Common myeloid progenitor, CD34-positive (primary cell): ENCODE measurements at places on chromosomes 5 and 9.
A peak's percentile ranks its signal among the peaks of the same experiment; 100 is the strongest.

DNA sequence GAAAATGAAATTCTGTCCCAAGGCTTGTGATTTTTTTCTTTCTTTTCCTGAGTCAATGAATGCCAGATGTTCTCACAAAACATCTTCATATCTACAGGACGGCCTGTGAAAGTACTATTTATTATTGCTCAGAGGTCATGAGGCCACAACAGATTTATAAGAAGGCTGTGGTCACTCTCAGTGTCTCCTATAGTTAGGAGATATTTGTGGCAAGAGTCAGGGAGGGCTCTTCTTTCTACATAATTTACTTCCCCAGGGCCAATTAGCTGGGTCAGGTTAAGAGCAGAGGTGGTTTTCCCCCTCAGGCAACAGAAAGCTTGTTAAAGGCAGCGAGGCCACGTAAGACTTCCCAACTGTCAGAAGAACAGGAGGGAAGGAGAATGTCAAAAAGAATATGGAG, 248.7 kb downstream of the SLIT3 start:
- DNase-seq: no peak
- H3K4me3 ChIP-seq: no peak overlapping the region
- no peaks in the 10 kb centered on the region for H3K36me3 ChIP-seq
- no peak overlapping the region for H3K27ac ChIP-seq
- no peaks in the 10 kb centered on the region for H3K27me3 ChIP-seq

- peaks cover 21% of the 10 kb centered on the region for H3K36me3 ChIP-seq
- DNase-seq: peak; percentile 75
- H3K4me3 ChIP-seq: peak overlapping the region; percentile 86
- H3K27ac ChIP-seq: peak overlapping the region; percentile 69
Measured at GRCh38 chr5:141618030-141618803, 583 bp downstream of the DIAPH1 start.

GRCh38 chr9:89477811-89478630, 19.9 kb downstream of the SEMA4D start:
- peak; percentile 91 for DNase-seq
- H3K36me3 ChIP-seq: peaks cover 16% of the 10 kb centered on the region
- no peaks in the 10 kb centered on the region for H3K27me3 ChIP-seq
- H3K4me1 ChIP-seq: peaks cover 30% of the 10 kb centered on the region
- H3K27ac ChIP-seq: peak overlapping the region; percentile 33

DNA sequence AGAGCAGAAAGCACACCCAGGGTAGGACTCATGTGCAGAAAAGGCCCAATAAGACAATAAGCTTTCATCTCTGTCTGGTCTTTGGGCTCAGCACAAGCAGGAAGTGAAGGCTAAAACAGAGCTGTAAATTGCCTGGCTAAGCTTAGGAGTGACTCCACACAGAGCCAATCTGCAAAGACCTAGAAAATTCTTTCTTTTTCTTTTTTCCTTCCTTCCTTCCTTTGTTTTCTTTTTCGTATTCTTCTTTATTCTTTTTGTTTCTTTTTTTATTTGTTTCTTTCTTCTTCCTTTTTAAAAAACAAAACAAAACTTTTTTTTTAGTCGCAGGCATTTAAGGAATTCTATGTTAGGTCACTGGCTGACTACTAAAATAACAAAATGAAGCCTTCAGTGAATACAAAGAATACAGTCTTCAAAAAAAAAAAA, 12.2 kb downstream of the SLC35A4 start:
- no peak for DNase-seq
- no peaks in the 10 kb centered on the region for H3K36me3 ChIP-seq
- H3K27me3 ChIP-seq: no peaks in the 10 kb centered on the region
- no peaks in the 10 kb centered on the region for H3K4me1 ChIP-seq

DNA sequence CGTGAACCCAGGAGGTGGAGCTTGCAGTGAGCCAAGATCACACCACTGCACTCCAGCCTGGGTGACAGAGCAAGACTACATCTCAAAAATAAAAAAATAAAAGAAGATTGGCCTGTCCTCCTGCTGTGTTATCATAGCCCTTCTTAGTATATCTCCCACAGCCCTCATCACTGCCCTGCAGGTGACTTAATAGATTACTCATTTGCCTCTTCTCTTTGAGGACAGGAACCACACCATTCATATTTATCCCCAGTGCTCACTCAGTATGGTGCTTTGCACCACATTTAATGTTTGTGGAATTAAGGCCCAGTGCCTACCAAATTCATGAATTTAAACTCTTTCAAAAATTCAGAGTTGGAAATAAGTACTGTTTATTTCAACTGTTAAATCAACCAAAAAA, 10.3 kb downstream of the IDNK start:
- H3K36me3 ChIP-seq: peaks cover 15% of the 10 kb centered on the region
- H3K4me3 ChIP-seq: no peak overlapping the region
- H3K27ac ChIP-seq: no peak overlapping the region
- DNase-seq: no peak
- H3K27me3 ChIP-seq: no peaks in the 10 kb centered on the region

GRCh38 chr5:123785162-123786071, 273.4 kb downstream of the CSNK1G3 start:
- no peak overlapping the region for H3K27ac ChIP-seq
- no peak for DNase-seq
- H3K36me3 ChIP-seq: no peaks in the 10 kb centered on the region

GRCh38 chr5:142952229-142952628, 182.1 kb downstream of the ARHGAP26 start:
- H3K27ac ChIP-seq: no peak overlapping the region
- H3K27me3 ChIP-seq: no peaks in the 10 kb centered on the region
- DNase-seq: no peak
- H3K4me3 ChIP-seq: no peak overlapping the region

DNA sequence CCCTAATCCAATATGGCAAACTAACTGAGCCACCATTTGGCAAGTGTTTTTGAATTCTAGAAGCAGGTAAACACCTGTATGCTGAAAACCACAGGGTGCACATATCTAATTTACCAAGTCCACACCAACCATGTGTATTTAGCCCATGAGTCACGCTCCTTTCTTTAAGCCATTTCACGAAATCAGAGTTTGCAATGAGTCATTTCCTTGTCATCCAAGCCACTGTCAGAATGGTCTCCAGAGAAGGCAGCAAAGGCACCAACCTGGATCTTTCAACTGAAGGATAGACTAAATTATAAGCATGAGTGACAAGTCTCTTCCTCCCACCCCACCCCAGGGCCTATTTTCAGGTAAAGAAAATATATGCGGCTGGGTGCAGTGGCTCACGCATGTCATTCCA, 110.0 kb downstream of the PAX5 start:
- H3K36me3 ChIP-seq: no peaks in the 10 kb centered on the region
- DNase-seq: peak; percentile 75
- no peaks in the 10 kb centered on the region for H3K4me1 ChIP-seq

GRCh38 chr9:80094176-80094771, 522.5 kb downstream of the TLE4 start:
- no peak for DNase-seq
- H3K4me1 ChIP-seq: no peaks in the 10 kb centered on the region
- no peaks in the 10 kb centered on the region for H3K27me3 ChIP-seq
- no peaks in the 10 kb centered on the region for H3K36me3 ChIP-seq
- H3K4me3 ChIP-seq: no peak overlapping the region
- H3K27ac ChIP-seq: no peak overlapping the region

- H3K36me3 ChIP-seq: peaks cover 24% of the 10 kb centered on the region
- H3K27me3 ChIP-seq: no peaks in the 10 kb centered on the region
- H3K27ac ChIP-seq: no peak overlapping the region
- no peak for DNase-seq
- H3K4me1 ChIP-seq: no peaks in the 10 kb centered on the region
Measured at GRCh38 chr5:180238631-180239030, 29.6 kb upstream of the RASGEF1C start.

DNA sequence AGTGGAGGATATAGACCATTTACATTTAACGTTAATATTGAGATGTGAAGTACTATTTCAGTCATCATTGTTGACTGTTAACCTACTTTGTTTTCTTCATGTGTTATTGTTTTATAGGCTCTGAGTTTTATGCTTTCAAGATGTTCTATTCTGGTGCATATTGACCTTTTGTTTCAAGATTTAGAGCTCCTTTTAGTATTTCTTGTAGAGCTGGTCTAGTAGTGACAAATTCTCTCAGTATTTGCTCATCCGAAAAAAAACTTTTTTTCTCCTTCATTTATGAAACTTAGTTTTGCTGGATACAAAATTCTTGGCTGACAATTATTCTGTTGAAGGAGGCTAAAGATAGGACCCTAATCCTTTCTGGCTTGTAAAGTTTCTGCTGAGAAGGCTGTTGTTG, 91.3 kb downstream of the INVS start:
- no peak overlapping the region for H3K27ac ChIP-seq
- no peak overlapping the region for H3K4me3 ChIP-seq
- no peaks in the 10 kb centered on the region for H3K4me1 ChIP-seq
- H3K36me3 ChIP-seq: peaks cover 28% of the 10 kb centered on the region
- DNase-seq: peak; percentile 38

GRCh38 chr9:102124465-102124864, 386.0 kb upstream of the GRIN3A start:
- no peaks in the 10 kb centered on the region for H3K27me3 ChIP-seq
- no peak overlapping the region for H3K27ac ChIP-seq
- no peaks in the 10 kb centered on the region for H3K36me3 ChIP-seq
- DNase-seq: no peak

DNA sequence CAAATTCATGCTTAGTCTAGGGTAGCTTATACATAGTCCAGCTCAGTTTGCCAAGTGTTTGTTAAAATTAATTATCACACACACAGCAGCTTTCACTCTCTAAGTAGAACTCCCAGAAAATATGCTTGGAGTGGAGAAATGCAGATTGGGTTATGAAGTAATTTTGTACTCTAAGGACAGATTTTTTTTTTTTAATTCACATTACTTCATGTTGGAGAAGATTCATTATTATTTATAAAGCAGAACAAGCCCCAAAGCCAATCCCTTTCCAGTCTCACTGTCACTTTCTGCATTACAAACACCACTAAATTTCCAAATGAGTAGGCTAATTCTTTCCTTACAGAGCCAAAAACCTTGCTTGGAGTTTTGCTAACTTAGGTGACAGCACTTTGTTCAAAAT, 11.7 kb upstream of the C9orf72 start:
- H3K36me3 ChIP-seq: no peaks in the 10 kb centered on the region
- H3K27me3 ChIP-seq: no peaks in the 10 kb centered on the region
- no peak for DNase-seq
- no peak overlapping the region for H3K4me3 ChIP-seq
- no peaks in the 10 kb centered on the region for H3K4me1 ChIP-seq

DNA sequence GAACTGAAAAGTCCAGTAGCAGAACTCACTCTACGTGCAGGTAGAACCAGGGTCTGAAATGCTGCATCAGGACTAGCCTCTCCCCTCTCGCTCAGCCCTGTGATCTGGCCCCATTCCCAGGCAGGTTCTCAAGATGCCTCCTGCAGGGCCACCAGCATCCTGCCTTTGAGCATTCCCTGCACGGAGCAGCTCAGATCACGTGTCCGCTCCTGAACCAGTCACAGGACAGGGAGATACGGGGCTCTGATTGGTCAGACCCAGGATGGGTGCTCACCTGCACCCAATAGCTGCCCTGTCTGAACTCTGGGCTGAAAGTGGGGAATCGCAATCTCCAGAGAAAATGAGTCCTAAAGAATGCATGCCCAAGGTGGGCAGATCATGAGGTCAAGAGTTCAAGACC, 50.8 kb downstream of the NEURL1B start:
- no peak overlapping the region for H3K4me3 ChIP-seq
- H3K27me3 ChIP-seq: no peaks in the 10 kb centered on the region
- H3K36me3 ChIP-seq: peaks cover 3% of the 10 kb centered on the region
- DNase-seq: no peak
- peaks cover 11% of the 10 kb centered on the region for H3K4me1 ChIP-seq
- no peak overlapping the region for H3K27ac ChIP-seq

DNA sequence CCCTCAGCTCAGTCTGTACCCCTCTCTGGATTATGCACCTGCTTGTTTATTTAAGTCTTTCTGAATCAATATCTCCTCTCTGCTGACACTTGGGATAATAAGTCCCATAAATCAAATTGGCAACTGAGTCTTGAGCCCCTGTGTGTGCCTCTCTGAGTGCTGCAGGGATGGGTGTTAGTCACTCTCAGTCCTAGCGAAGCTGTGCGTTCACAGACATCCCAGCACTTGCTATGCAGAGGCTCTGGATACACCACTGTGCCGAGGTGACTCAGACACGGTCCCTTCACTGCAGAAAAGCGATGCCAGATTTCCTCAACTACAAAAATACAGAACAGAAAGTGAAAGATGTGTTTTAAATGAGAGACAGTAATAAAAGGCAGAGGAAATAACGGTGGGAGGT, 4.1 kb upstream of the KCNMB1 start:
- H3K27me3 ChIP-seq: no peaks in the 10 kb centered on the region
- DNase-seq: peak; percentile 25
- H3K27ac ChIP-seq: no peak overlapping the region
- peaks cover 24% of the 10 kb centered on the region for H3K4me1 ChIP-seq
- no peak overlapping the region for H3K4me3 ChIP-seq

GRCh38 chr9:136944519-136945332, at the start of the genes C8G and FBXW5:
TSS of gene C8G (plus strand) at chr9:136945243. CDS start at chr9:136945321, 78 bp downstream.
TSS of gene FBXW5 (minus strand) at chr9:136944738. CDS start at chr9:136944083, 655 bp downstream.
- H3K27ac ChIP-seq: peak within 1 kb of the TSS; percentile 54
- peak within 1 kb of the TSS; percentile 91 for H3K4me3 ChIP-seq
- peaks cover 10% of the 10 kb centered on the region for H3K36me3 ChIP-seq
- H3K4me1 ChIP-seq: peaks cover 27% of the 10 kb centered on the region

GRCh38 chr9:133855802-133856521, 117.8 kb upstream of the SARDH start:
- no peak for DNase-seq
- H3K27ac ChIP-seq: no peak overlapping the region
- H3K4me1 ChIP-seq: no peaks in the 10 kb centered on the region

GRCh38 chr5:14050821-14051220, 92.3 kb upstream of the TRIO start:
- H3K27ac ChIP-seq: no peak overlapping the region
- no peak for DNase-seq
- no peaks in the 10 kb centered on the region for H3K36me3 ChIP-seq

DNA sequence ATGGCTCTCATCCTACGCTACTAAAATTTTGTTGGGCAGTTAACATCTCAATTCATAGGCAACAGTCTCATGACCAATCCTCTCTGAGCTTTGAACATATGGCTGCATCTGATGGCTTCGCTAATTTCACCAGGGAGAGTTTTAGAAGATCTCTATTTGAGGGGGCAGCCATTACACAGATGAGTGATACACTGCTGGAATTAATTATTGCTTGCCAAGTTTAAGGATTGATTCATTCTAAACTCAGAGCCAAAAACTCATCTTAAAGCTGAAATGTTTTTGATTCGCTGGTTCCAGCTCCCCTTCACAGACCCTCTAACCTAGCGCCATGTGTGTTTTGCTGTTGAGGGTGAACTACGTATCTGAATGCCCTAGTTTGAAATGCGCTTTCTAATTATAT, 519.9 kb upstream of the WWC1 start:
- DNase-seq: no peak
- no peaks in the 10 kb centered on the region for H3K4me1 ChIP-seq
- no peak overlapping the region for H3K27ac ChIP-seq
- no peaks in the 10 kb centered on the region for H3K36me3 ChIP-seq
- no peak overlapping the region for H3K4me3 ChIP-seq

DNA sequence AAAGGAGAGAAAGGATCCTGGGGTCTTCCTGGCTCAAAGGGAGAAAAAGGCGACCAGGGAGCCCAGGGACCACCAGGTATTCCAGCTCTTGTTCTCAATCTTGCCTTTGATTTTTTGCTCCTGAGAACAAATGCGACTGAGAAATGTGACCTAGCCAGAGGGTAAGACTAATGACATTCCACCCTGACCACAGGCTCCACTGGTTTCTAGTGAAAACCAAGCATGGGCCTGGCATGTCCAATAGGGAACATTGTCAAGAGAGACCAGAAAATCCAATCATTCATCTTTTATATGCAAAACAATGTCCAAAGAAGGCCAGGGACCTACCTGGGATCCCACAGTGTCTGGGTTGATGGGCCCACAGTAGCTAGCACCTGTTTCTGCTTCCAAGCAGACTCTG, 50.3 kb upstream of the TGFBR1 start:
- H3K27me3 ChIP-seq: no peaks in the 10 kb centered on the region
- no peak overlapping the region for H3K4me3 ChIP-seq
- no peaks in the 10 kb centered on the region for H3K36me3 ChIP-seq
- no peak overlapping the region for H3K27ac ChIP-seq
- DNase-seq: no peak
